ENCODE measurements at places on chromosomes 2 and 18. TPM values are rescaled to one million over a fixed set of nuclear protein-coding genes. Genes with fewer than 3 reads are reported as not detected.

GRCh38 chr2:39517622-39518021 is 80.5 kb upstream of the MAP4K3 start:
- no peak for DNase-seq

DNA sequence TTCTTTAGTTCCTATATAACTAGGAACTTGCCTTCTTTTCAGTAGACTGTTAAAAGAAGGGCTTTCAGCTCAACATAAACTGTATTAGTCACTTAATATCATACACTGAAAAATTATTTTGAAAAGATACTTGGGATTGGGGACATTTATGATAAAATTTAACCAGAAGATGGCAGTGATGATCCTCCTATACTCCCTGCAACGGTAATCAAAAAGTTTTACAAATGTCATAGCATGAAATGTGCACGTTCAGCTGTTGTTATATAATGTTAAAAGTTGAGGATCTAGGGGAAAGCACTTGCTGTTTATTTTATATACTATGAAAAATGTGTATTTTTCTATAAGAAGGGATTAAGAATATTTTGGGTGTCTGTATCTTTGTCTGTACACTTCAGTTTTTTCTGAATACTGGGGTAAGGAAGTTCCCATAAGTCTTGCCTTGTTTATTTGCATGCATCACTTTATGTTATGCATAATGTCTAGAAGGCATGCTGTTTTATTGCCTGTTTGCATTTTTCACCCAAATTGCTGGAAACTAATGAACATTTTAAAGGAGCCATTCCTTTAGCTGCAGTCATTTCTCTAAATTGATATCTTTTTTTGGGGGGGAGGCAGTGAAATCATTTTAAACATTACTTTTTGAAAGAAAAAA is 19.0 kb downstream of the DYNC1I2 start:
- DNase-seq: peak; percentile 46

DNA sequence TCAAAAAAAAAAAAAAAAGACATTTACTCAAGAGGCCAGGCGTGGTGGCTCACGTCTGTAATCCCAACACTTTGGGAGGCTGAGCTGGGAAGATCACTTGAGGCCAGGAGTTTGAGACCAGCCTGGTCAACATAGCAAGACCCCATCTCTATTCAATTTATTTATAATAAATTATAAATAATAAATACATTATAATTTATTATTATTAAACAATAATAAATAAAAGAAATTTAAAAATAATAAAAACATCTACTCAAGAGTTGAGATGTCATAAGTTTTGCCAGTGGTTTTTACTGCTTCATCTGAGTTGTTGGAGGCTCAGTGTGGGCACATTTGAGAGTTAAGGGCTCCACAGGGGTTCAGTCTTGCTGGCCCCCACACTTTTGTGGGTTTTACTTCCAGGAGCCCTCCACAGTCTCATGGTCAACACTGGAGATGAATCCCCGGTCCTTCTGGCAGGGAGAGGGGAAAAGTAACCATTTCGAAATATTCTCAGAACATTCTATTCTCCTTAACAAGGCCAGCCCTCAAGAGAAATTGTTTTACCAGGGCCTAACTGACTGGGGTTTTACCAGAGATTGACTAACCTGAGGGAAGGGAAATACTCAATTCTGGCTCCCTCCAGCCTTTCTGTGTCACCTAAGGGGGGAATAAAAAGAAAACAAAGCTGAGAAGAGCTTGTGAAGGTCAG is 51.6 kb upstream of the NCOA1 start:
- DNase-seq: no peak

ABCG5 gene
- not detected for polyA plus RNA-seq

- DNase-seq: no peak
Measured at GRCh38 chr2:238114331-238114841, 14.2 kb downstream of the ESPNL start.

DNA sequence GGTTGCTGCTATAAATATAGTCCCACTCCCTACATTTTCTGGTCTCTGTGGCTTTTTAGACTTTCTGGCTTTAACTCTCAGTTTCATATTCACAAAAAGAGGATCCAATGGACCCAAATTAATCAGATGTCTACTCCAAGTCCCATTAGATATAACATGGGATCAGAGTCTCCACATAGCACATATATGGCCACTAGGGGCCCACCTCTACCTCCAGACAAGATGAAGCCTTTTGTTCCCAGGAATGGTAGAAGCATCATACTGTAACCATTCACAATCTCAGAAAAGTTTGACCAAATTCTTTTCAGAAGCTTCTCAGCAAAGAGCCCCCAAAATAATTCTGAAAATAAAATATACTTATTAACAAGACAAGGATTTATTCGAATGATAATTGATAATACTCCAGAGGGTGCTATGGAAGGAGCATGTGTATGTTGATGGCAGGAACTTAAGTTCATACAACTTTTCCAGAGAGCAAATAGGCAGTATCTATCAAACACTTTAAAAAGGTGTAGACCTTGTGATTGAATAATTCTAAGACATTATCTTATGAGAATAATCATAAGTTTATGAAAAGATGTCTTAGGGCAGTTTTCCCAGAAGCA is 382.3 kb upstream of the CRIM1 start:
- peak; percentile 42 for DNase-seq

GRCh38 chr2:218831378-218831990 is at the start of gene PRKAG3:
Gene PRKAG3, minus strand, starts transcription at chr2:218831803.
- no peak for DNase-seq

Measured in IMR-90 (cell line).